ENCODE measurements at places on chromosomes 7 and 10. TPM values are rescaled to one million over a fixed set of nuclear protein-coding genes. Genes with fewer than 3 reads are reported as not detected.

The CCNY gene
- 72.0 TPM for total RNA-seq

GRCh38 chr10:78600121-78600665, 468.6 kb upstream of the ZMIZ1 start:
- peak; percentile 69 for DNase-seq

The ABCB4 gene
- not detected for total RNA-seq

DNA sequence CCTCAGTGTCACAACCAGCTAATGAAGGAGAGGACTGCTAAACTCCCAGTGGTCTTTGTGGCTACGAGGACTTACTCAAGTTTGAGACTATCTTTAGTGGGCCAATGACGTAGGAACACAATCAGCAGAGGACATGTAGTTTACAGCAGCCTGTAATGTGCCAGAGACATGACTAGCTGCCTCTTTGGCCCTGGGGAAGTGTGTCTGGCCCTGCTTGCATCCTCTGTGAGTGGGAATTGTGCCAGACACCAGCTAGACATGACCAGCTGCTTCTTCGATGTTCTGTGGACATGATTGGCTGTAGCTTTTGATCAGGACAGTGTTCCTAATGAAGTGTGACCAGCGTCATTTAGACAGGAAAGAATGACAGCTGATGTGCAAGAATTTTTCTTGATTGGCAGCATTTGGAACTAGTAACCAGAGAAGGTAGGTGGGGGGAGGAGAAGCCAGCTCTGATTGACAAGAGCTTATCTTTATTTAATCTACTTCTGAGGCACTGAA, 141.7 kb downstream of the AUTS2 start:
- DNase-seq: no peak

- no peak for DNase-seq
These were observed 5.9 kb upstream of the MAPK8 start for GRCh38 chr10:48300556-48300955.

GRCh38 chr10:1309617-1310270, 253.6 kb downstream of the WDR37 start:
- DNase-seq: peak; percentile 57

DNA sequence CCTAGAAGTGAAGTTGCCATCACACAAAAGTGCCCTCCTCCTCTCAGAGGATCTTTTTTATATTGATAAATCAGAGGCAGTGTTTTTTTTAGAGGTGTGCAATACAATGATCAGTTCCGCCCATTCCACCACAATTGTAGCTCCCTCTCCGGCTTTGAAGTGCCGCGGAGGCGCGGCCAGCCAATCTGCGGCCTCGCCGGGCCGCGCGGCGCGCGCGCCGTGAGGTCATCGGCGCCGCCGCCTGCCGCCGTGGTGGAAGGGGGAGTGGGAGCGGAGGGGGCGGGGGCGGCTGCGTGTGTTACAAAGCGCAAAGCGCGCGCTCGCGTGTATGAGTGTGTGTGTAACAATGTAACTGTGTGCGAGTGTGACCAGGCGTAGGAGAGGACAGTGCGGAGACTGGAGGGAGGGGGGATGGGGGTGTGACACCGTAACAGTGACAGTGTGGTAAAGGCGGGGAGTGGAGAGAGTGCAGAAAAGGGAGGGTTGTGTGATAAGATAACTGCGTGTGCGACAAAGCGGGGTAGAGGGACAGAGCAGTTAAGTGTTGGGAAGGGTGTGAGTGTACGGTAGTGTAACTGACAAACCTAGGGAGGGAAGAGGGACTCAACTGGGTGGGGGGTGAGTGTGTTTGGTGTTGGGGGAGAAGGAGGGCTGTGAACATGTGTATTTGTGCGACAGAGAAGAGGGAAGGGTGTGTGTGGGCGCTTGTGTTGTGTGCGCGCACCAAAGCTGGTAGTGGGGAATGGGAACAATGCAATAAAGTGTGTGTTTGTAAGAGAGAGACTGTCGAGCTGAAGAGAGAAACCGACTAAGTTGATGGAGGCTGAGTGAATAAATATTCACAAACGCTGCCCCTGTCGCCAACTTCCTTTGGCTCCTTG, at the start of gene SP8:
SP8 (minus strand) TSS at position 108 of the 881 bp plus-strand sequence; CDS start at position 20, 88 bp downstream.
- DNase-seq: no peak

DNA sequence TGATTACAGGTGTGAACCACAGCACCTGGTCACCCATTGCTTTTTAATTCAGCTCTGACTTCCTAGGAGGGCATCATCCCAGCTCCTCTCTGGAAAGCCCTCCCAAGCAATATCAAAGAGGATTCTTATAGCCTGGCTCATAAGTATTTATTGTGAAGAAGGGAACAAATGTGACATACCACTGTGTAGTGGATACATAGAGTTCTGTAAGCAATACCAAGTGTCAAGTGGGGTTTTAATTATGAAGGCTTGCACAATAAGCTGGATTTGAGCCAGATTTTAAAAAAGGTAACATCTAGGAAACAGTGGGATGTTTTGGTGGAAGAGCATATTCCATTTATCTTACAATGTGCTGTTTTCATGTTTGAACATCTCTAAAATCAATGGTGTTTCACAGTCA, 19.0 kb upstream of the PRTFDC1 start:
- no peak for DNase-seq

- no peak for DNase-seq
These were observed 14.9 kb downstream of the HOXA1 start for GRCh38 chr7:27080844-27081436.

- DNase-seq: no peak
These were observed 68.7 kb downstream of the AFAP1L2 start for GRCh38 chr10:114335614-114336013.

The UTF1 gene
- total RNA-seq: not detected

The AKR1C3 gene
- total RNA-seq: 0.89 TPM

- DNase-seq: peak; percentile 69
These were observed 128.4 kb downstream of the DNAJB6 start for GRCh38 chr7:157464971-157465886.

The EN2 gene
- total RNA-seq: 3.4 TPM

GRCh38 chr10:60453036-60453435, 63.4 kb upstream of the ANK3 start:
- no peak for DNase-seq

GRCh38 chr7:118918556-118918955, 694.1 kb downstream of the ANKRD7 start:
- no peak for DNase-seq

DNA sequence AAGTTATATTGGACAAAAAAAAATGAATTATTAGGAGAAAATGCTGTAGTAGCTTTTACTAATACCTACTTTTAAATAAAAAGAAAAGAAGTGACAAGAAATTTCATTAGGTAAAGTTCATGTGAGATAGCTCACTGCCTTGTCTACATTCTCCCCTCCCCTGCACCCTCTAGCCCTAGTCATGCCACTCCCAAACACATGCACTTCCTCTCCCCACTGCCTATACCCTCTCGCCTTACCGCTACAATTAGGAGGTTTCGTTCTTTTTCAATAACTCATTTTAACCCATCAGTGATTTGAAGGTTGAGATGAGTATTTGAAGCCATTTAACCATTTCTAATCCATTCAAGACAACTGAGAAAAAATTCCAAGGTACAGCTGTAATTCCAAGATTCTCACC, 75.3 kb downstream of the HIBADH start:
- no peak for DNase-seq

DNA sequence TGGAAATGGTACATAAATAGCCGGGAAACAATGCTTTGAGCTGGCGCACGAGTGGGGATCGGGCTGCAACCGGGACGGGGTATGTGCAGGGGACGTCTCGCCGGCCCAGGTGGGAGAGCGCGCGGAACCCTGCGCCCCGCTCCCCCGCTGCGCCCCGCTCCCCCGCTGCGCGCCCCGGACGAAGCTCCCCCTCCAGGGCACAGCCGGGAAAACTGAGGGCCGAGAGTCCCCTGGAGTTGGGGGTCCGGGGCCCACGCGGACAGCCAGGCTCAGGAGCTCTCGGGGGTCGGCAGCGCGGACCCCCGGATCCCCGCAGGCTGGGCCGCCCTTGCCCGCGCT, 514 bp downstream of the RADIL start:
- DNase-seq: no peak

DNA sequence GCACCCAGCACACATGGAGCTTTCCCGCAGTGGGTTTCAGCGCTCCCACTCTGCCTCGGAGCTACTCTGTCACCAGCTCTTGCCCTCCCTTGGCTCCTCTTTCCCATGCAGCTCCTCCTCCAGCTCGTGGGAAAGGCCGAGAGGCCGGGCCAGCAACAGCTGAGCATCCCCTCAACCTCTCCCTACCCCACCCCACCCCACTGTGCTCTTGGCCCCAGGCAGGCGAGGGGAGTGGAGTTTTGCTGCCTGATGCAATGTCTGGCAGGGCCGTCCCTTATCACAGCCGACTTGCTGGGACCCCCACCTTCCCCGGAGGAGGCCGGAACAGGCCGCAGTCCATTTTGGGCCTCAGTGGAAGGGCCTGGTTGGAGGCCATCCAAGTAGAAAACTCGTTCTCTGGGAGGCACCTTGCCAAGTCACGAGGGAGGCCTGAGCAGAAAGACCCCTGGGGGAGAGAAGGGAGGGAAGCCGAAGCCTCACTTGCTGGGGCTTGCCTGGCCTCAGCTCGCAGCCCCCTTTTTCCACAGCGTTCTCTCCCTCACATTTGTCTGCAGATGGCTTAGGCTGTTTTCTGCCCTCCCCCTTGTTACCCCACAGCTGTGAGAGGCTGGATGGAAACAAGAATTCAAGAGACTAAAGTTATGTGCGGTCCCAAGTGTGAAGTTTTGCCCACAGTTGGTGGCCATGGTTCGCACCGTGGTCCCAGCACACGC, 35.3 kb downstream of the CHST3 start:
- peak; percentile 92 for DNase-seq

- DNase-seq: no peak
These were observed 45.0 kb upstream of the DPYSL4 start for GRCh38 chr10:132141526-132142395.

All from osteocyte (in vitro differentiated cells).